ENCODE measurements at places on chromosomes 6 and 20.

DNA sequence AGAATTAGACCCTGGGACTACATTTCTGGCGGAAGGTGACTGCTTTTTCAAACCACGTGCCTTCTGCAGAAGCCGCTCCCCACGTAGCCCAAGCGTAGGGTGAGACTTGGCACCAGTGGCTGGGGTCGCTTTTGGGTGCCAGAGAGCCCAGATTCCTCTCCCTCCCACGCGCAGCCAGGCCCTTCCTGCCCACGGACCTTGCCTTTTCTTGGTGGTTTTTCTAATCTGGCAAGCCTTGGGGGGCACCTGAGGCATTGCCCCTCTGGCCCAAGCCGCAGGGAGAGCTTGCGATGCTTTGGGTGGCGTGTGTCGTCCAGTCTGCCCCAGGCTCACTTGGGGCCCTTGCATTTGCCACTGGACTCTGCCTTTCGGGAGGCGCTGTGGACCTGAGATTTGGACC, 3.3 kb downstream of the SLCO4A1 start:
- DNase-seq, result no peak

GRCh38 chr6:55670850-55671413, 91.9 kb upstream of the HMGCLL1 start:
- DNase-seq, result no peak

DNA sequence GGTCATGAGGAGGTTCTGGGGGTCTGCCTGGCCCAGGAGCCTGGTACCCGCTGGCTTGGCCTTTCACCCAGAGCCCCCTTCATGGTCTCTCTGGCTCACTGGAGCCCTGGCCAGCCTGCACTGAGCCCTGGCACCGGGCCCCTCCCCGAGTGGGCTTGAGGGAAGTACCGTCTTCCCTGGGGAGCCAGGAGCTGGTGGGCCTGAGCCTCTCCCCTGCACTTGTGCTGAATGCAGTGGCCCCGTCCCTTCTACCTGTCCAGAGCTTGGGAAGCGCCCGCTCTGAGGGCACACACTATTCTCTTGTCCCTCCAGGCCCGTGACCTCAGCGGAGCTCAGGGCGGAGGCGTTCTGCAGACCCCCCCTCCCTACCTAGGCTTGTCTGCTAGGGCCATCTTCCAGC, 62.2 kb downstream of the TCP11 start:
- no peak for DNase-seq

GRCh38 chr6:131963063-131963462, 11.9 kb upstream of the CCN2 start:
- DNase-seq, result no peak

- no peak for DNase-seq
Measured at GRCh38 chr6:2737885-2738284, 12.8 kb downstream of the MYLK4 start.

DNA sequence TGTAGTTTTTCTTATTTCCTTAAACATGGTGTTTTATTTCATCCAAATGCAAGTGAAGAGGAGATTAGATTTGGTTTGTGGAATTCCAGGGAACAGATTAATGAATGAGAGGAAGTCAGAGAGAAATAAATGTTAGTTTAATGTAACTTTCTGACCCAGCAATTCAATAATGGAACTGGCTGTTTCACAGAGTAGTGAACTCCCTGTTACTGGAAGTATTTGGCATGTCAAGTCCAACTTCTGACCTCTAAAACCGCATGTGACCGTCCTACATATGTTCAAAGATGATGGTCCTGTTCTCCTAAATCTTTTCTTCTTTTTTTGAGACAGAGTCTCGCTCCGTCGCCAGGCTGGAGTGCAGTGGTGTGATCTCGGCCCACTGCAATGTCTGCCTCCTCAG, 18.7 kb downstream of the PROCR start:
- DNase-seq, result no peak

- no peak for DNase-seq
Measured at GRCh38 chr20:44785768-44786167, 24.6 kb downstream of the RIMS4 start.

- DNase-seq, result no peak
Measured at GRCh38 chr6:170365593-170365992, 59.0 kb downstream of the FAM120B start.

DNA sequence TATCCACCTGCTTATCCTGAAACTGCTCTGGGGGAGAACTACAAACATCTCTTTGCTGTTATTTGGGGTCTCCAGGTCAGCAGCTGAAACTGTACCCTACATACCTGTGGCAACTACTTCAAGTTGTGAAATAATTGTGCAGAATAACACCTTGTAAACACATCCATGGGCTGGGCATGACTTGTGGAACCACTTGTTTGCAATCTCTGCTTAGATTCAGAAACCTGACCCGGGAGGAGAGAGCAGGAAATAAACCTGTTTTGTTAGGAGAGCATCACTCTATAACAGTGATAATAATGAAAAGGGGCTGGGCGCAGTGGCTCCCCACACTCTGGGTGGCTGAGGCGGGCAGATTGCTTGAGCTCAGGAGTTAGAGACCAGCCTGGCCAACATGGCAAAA, 183.1 kb downstream of the NFATC2 start:
- DNase-seq, result no peak

GRCh38 chr6:165782812-165783211, 119.8 kb upstream of the PDE10A start:
- DNase-seq, result no peak

DNA sequence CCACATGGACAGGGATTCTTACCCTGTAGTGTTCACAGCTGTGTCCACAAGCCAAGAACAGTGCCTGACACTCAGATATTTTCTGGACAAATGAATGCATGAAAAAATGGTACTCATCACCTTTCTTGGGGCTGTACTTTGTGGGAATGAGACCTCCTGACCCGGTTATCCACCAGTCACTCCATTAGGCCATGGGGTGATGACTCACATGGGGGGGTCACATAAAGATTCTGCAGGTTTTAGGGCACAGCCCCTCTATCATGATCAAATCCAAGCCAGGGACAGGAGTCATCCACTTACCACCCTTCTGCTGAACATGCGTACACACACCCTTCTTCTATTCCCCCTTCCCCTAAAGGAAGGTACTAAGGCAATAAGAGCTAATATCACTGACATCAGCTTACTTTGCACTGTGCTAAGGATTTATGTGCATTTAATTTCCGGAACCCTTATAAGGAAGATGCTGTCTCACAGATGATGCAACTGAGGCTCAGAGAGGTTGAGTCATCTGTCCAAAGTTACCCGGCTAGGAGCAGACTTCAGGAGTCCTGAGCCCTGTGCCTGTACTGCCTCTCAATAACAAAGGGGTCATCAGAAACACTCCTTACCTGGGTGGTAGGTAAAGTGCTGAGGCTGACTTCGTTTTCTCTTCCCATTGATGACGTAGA, 107.8 kb downstream of the NFATC2 start:
- peak; percentile 86 for DNase-seq

- DNase-seq, result no peak
Measured at GRCh38 chr6:10763006-10763405, 15.4 kb downstream of the TMEM14B start.

DNA sequence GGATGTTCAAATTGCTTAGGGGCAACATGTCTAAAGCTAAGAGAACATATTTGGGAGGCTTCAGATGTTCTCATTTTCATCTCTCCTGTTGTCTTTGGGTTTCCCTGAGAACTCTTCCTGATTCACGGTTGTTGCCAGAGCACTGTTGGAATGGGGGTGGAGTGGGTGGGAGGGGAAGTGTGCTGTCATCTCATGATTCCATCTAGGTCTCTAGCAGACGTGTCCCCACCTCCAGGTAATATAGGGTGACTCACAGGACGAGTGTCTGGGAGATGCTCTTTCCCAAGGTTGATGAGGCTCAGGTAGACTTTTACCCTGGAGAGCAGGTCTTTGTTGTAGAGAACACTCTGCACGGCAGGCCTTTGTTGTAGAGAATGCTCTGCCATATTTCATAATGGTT, 636.9 kb downstream of the QKI start:
- no peak for DNase-seq

GRCh38 chr20:37734228-37734985, 40.6 kb downstream of the CTNNBL1 start:
- DNase-seq, result peak; percentile 79

- DNase-seq, result peak; percentile 91
Measured at GRCh38 chr6:106546691-106547414, 82.4 kb downstream of the RTN4IP1 start.

- no peak for DNase-seq
Measured at GRCh38 chr6:167687116-167687725, 139.5 kb upstream of the AFDN start.

DNA sequence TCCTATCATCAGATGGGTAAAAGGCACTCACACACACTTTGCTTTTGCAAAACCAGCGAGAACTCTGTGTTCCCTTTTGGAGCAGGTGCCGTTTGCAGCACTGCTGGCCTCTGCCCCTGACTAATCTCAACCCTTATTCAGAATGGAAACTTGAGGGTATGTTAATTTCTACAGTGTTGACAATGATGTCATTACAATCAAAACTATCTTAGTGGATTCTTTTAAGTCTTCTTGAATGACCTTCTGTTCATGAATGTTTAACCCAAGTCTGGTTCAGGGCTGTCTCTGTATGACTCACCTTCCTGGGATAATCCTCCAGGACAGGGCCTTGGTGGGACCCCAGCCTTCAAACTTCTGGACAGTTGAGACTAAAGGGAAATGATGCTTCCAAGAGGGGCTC, 197.9 kb downstream of the CDH4 start:
- peak; percentile 30 for DNase-seq

DNA sequence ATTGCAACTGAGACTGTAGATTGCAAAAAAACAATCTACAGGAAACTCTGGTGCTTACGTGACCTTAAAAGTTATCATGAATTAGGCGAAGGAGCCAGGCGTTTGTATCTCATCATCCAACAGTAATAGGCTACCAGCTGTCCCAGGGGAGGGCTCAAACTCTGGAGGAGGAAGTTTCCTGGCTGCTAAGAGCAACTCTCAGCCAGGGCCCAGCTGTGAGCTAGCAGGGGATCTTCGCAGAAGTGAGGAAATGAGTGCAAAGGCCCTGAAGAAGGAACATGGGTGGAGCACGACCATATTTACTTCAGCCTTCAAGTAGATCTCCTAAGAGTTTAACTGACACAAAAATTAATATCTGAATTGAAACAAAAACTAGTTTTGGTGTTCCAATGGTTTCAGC, 686.9 kb upstream of the MAP3K7 start:
- DNase-seq, result no peak

GRCh38 chr20:37296371-37296770, 6.9 kb downstream of the MANBAL start:
- no peak for DNase-seq

- no peak for DNase-seq
Measured at GRCh38 chr20:40746251-40746650, 57.2 kb upstream of the MAFB start.

- DNase-seq, result no peak
Measured at GRCh38 chr6:4264081-4264480, 128.7 kb upstream of the ECI2 start.

DNA sequence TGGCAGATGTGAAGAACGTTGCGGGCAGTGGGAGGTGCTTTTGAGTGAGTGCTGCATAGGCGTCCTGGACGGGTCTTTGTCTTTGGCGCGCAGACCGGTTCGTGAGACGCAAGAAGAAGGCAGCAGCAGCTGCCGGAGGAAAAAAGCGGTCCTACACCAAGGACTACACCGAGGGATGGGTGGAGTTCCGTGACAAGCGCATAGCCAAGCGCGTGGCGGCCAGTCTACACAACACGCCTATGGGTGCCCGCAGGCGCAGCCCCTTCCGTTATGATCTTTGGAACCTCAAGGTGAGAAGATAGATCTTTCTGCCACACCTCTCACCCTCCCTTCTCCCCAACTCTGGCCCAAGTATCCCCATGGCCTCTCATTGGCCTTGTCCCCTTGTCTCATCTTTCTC, 1.1 kb downstream of the ABT1 start:
- DNase-seq, result no peak

- no peak for DNase-seq
Measured at GRCh38 chr6:111874025-111874415, 768 bp upstream of the FYN start.

- DNase-seq, result no peak
Measured at GRCh38 chr20:56483970-56484369, 15.5 kb downstream of the RTF2 start.

GRCh38 chr6:44508646-44509045, 121.1 kb downstream of the CDC5L start:
- DNase-seq, result peak; percentile 69

GRCh38 chr20:41133709-41134361, 3.5 kb upstream of the PLCG1 start:
- no peak for DNase-seq

- no peak for DNase-seq
Measured at GRCh38 chr6:32132110-32132509, 2.0 kb upstream of the FKBPL start.

DNA sequence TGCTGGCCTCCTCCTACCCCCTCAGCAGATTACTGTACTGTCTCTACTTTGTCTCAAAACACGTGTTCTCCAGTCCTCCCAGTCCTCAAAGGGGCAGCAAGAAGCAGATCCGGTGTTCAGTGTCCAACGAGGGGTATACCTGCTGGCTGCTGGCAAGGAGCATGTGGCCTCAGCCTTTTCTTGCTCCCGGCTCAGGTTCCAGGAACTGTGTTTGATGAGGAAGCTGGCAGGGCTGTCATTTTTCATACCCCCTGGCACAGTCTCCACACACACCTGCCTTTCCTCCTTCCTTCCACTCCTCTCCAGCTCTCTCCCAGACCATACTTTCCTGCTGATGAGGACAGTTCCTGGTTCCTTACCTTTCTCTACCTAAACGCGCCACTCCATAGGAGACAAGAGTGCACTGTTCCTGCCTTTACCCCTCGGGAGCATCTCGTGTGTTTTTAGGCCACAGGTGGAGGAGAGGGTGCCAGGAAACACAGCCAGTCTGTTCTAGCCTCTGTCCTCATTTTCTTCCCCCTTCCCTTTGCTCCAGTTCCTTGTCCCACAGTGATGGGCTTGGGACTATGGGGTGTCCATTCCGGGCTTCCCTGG, 77.2 kb downstream of the SSR1 start:
- DNase-seq, result no peak

DNA sequence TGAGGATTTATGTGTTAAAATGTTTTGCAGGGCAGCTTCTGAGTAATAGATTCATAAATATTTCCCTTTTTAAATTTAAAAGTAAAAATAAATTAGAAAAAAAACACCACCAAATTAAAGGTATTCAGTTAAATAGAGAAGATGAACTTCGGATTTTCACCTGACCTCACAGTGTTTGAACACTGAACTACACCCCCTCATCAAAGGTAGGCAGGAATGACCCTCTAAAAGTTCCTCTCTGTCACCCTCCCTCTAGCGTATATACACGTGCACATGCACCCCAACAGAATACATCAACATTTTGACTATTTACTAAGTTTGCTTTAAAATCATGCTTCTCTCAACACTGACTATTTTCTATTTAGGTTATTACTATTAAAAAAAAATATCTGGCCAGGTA, 528.3 kb downstream of the QKI start:
- DNase-seq, result no peak

GRCh38 chr6:2126351-2126750, 119.1 kb downstream of the GMDS start:
- no peak for DNase-seq

DNA sequence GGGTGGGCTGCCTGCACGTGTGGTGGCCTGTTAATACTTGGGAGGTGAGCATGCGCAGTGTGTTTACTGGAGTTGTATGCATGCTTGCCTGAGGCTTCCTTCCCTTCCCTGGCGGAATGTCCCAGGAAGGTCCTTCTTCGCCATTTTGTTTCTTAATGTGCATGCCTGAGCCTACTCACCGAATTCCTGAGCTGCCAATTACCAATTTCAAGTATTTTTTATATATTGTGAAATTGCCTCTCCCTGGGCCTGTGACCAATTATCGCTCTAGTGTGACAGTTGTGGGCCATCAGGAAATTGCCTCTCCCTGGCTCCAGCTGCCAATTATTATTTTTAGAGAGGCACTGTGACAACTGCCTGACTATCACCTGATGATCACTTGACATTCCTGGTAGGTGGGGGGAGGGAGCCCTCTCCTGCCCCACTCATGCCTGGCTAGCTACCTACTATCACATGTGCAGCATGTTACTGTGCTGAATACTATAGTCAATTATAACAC, 70.0 kb downstream of the FAM50B start:
- DNase-seq, result peak; percentile 90

Measured in fibroblast of skin of back (primary cell).